HTR-8/SVneo (cell line): ENCODE measurements at places on chromosomes 5 and 9.

DNA sequence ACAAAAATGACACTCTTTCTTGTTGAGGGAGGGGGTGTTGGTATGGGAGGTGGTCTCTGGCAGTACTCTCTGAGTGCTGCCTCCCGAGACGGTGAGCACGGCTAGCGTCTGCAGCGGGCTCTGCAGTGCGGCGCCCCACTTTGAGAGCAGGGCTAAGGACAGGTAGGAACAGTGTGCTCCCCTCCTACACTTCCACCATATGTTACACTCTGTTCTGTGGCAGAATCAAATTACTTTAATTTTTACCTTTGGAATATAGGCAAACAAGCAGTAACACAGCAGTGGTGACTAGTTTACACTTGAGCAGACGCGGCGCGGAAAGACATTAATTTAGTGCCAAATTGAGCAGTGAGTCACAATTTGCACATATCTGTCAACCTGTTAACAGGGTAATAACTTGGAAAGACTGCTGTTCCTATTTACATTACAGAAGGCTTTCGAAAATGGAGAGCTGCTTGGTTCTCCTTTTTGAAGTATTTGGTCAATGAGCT, 136.3 kb downstream of the MED27 start:
- no peak for DNase-seq

- no peak for DNase-seq
Observed at GRCh38 chr9:90240541-90240940, 402.1 kb downstream of the DIRAS2 start.

DNA sequence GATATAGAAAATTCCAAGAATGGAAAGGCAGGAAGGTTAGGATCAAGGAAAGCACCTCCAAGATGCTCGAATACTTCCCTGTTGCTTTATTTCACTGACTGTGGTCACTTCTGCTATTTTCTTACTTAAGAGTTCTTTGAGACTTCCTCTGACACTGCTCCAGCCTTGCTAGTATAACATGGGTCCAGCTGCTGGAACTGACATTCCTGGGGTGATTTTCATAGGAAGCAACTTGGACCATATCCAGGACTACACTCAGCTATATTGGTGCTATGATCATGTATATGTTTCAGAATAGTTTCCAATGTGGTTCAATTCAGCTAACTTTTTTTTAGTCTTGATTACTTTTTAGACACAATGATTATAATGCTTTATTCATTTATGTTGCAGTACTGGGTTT, 81.6 kb upstream of the CKMT2 start:
- no peak for DNase-seq

DNA sequence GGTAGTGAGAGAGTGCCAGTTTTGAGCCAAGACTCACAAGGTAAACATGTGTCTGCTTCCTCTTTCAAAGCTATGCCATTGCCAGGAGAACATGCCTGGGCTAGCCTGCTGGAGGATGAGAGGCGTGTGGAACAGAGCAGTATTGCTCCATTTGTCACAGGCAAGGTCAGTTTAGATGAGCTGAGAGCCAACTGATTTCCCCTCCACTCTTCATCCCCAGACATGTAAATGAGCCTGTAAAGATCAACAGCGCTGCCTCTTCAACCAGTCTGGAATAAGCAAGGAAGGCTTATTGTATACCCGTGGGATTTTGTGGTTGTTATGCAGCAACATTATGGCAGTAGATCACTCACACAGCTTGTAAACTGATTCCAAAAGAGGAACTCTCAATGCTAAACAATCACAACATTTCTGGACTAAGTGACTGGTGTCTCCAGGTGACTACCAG, 8.2 kb upstream of the GDNF start:
- DNase-seq, result peak; percentile 57

DNA sequence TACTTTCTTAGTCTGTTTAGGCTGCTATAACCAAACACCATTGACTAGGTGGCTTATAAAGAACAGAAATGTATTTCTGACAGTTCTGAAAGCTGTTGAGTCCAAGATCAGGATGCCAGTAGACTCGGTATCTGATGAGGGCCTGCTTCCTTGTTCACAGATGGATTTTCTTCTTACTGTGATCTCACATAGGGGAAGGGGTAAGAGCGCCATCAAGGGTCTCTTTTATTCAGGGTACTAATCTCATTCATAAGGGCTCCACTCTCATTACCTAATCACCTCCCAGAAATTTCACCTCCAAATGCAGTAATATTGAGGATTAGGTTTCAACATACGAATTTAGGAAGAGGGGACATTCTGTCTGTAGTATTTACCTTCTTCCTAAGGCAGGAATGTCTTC, 384.0 kb upstream of the DMAC1 start:
- no peak for DNase-seq

GRCh38 chr5:172153695-172154094, 34.3 kb downstream of the STK10 start:
- DNase-seq, result no peak

DNA sequence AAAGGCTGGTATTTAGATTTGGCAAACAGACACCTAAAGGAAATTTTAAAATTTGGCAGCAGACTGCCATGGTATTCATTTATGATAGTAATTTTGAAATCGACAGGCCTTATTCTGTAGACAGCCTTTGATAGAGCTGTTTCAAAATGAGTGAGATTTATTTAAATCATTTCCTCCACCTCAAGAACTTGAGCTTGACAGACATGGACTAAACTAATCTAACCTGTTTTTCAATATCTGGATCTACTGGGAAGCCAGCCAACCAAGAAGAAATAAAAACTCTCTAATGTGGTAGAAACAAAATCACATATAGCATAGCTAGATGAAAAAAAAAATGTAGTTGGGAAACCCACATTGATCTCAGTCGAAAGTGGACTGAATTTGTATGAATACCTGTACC, 56.9 kb upstream of the RASA1 start:
- DNase-seq, result no peak

GRCh38 chr5:134494780-134495179, 30.7 kb upstream of the JADE2 start:
- DNase-seq, result no peak

DNA sequence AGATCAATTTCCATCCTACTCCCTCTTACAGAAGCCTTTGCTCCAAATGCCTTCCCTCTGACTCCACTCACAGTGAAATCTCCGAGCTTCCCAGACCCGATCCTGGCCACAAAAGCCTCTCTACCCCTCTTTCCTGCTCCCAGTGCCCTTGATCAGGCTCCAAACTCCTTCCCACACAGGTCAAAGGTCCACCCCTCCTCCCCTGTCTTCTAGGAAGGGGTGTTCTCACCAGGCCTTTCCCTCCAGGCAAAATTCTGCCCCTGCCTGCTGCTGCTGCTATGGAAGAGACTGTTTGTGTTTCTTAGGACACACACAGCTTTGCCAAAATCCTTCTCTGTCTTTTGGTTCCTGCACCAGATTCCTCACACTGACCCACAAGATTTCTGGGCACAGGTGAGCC, 85.8 kb upstream of the ALDH1A1 start:
- DNase-seq, result no peak

- DNase-seq, result no peak
Observed at GRCh38 chr5:35815089-35815936, 41.4 kb upstream of the IL7R start.

GRCh38 chr5:141560725-141561483, 57.9 kb downstream of the DIAPH1 start:
- peak; percentile 71 for DNase-seq

GRCh38 chr5:103207011-103207410, 51.6 kb upstream of the MACIR start:
- no peak for DNase-seq

DNA sequence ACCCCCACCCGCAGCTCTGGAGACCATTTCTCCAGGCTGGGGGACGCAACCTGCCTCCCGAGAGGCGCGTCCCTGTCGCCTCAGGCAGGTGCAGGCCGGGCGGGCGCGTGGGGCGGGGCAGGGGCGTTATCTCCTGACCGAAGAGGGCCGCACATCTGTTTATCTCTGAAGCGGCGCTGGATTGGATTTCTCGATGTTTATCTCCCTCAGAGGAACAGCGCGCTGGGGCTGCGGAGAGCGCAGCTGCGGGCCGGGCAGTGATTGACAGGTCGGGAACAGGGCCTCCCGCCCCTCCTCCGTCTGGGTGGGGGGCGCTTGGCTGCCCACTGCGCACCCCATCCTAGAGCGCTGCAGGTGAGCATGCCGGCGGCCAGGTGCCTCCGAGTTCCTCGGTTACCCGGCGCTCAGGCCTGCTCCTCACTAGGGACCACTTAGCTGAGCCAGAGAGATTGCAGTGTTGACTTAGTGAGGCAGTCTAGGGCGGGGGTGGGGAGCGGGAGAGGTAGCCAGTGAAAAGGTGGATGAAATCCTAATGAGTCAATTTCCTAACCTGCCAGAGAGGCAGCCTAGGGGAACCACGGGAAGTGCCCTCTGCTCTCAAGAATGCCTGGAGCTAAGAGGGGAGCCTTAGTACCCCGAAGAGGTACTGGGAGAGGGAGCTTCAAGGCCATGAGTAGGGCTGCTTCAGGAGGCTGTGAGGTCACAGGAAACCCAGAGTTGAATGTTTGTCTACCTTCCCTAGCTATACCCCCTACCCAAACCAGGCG, 39.6 kb upstream of the TIFAB start:
- DNase-seq, result no peak

- DNase-seq, result peak; percentile 14
Observed at GRCh38 chr9:20315677-20316076, 306.6 kb downstream of the MLLT3 start.

DNA sequence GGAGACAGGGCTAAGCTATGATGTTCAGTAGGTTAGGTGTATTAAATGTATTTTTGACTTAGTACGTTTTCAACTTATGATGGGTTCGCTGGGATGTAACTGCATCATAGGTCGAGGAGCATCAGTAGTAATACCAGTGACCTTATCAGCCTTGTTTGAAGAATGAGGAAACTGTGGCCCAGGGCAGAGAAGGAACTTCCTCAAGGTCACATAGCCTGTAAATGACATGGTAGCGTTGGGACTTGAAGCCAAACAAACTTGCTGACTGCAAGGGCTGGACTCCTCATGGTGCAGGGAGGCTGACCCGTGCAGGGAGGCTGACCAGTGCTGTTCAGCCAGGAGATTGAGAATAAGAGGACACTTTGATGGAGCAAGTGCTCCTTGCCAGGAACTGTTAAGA, 21.3 kb upstream of the PTPN3 start:
- DNase-seq, result no peak

GRCh38 chr5:177370488-177371119, 12.9 kb downstream of the RGS14 start:
- peak; percentile 92 for DNase-seq

GRCh38 chr5:53418409-53418808, 62.0 kb upstream of the FST start:
- DNase-seq, result no peak

- no peak for DNase-seq
Observed at GRCh38 chr5:135318924-135319323, 80.1 kb downstream of the MACROH2A1 start.

GRCh38 chr9:134413112-134413715, 87.0 kb downstream of the RXRA start:
- DNase-seq, result no peak

- DNase-seq, result no peak
Observed at GRCh38 chr5:154714266-154714986, 40.8 kb upstream of the LARP1 start.

DNA sequence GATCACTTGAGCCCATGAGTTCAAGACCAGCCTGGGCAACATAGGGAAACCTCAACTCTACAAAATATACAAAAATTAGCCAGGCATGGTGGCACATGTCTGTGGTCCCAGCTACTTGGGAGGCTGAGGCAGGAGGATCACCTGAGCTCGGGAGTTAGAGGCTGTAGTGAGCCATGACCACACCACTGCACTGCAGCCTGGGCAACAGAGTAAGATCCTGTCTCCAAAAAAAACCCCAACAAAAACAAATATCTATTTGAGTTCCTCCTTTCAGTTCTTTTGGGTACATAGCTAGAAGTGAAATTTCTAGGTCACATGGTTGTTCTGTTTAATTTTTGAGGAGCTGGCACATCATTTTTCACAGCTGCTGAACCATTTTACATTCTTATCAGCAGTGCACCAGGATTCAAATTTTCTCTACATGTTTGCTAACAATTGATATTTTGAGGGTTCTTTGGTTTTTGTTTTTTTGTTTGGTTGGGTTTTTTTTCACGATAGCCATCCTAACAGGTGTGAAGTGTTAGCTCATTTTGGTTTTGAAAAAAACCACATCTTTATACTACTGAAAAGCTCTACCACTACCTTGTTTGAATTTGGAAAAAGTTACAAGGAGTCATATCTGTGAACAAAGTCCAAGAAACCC, 176.9 kb upstream of the SLC12A2 start:
- no peak for DNase-seq

- no peak for DNase-seq
Observed at GRCh38 chr9:137053944-137054931, at the start of gene ENTPD2. TSS of gene ENTPD2 (minus strand) at chr9:137054061. CDS start at chr9:137053997, 64 bp downstream.

- DNase-seq, result no peak
Observed at GRCh38 chr5:179930788-179931473, 23.2 kb upstream of the TBC1D9B start.

GRCh38 chr9:121564504-121565260, 65.0 kb upstream of the GGTA1 start:
- DNase-seq, result no peak

- no peak for DNase-seq
Observed at GRCh38 chr5:142012186-142012785, 541 bp downstream of the GNPDA1 start.

GRCh38 chr9:116643691-116644090, 43.4 kb upstream of the TRIM32 start:
- no peak for DNase-seq

GRCh38 chr5:62424763-62425162, 12.2 kb downstream of the IPO11 start:
- DNase-seq, result no peak

- DNase-seq, result no peak
Observed at GRCh38 chr5:67378256-67378655, 181.7 kb upstream of the CD180 start.

- peak; percentile 93 for DNase-seq
Observed at GRCh38 chr5:56350597-56351170, 117.6 kb upstream of the ANKRD55 start.

- DNase-seq, result no peak
Observed at GRCh38 chr5:149641000-149641576, 59.8 kb downstream of the ARHGEF37 start.

DNA sequence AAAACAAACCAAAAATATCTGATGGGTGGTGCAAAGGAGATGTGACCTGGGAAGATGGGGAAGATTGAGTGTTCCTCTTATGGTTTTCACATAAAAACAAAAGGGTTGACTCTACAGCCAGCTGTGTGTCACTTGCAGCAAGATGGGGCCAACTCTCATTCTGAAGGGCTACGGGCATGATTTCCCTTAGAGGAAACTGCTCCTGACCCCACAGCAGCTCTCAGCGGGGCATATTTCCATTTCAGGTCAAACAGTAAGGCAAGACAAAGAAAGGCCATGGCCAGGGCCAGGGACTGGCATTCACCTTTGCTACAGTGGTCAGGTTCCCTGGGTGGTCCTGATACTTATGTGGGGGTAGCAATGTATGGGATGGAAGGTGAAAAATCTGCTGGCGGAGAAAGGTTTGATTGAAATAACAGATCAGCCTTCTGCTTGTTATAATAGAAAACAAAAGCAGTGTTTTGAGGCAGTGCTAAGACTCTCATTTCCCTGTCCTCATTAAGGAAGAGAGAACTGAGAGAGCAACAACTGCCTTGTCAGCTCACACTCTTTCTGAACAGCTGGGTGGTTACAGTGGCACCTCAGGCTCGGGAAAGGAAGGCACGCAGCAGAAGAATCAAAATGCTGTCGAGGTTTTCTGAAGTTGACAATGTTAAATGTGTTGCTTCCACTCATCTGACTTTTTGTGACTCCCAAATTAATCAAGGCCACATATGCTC, 120.7 kb upstream of the PCA3 start:
- no peak for DNase-seq
